SJSA1 (cell line): ENCODE measurements at places on chromosomes 7 and 10. TPM values are rescaled to one million over a fixed set of nuclear protein-coding genes. Genes with fewer than 3 reads are reported as not detected.

GRCh38 chr7:83085299-83085698 is 77.4 kb downstream of the PCLO start:
- no peaks in the 10 kb centered on the region for H3K4me1 ChIP-seq
- no peak for DNase-seq
- no peak overlapping the region for H3K4me3 ChIP-seq
- no peaks in the 10 kb centered on the region for H3K36me3 ChIP-seq
- no peaks in the 10 kb centered on the region for H3K27me3 ChIP-seq
- H3K27ac ChIP-seq, result no peak overlapping the region

- H3K36me3 ChIP-seq, result no peaks in the 10 kb centered on the region
- H3K4me3 ChIP-seq, result no peak overlapping the region
- no peak overlapping the region for H3K27ac ChIP-seq
- no peaks in the 10 kb centered on the region for H3K4me1 ChIP-seq
These were observed 108.2 kb upstream of the KAT6B start for GRCh38 chr10:74718208-74718607.

DNA sequence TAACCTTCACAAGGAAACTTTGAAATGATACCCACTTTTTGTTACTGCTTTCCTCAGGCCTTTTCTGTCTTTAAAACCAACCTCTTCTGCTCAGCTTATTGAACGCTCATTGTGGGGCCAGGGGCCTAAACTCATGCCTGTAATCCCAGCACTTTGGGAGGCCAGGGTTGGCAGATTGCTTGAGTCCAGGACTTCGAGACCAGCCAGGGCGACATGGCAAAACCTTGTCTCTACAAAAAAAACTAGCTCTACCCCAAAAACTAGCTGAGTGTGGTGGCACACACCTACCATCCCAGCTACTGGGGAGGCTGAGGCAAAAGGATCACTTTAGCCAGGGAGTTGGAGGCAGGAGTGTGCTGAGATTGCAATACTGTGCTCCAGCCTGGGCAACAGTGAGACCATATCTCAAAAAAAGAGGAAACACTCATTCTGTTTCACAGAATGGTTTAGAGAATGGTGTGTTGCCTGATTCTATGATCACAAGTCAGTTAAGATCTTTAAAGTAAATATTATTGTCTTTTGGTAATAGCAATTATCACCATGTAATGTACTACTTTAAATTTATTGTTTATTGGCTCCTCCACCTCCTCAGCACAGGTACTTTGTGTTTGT is 51.1 kb downstream of the KCTD7 start:
- no peak for DNase-seq
- no peaks in the 10 kb centered on the region for H3K27me3 ChIP-seq
- H3K4me3 ChIP-seq, result no peak overlapping the region
- no peak overlapping the region for H3K27ac ChIP-seq

The CNPY1 gene
- not detected in 2 replicates for total RNA-seq

GRCh38 chr10:126558881-126559280 is 111.6 kb downstream of the C10orf90 start:
- H3K27ac ChIP-seq, result no peak overlapping the region
- H3K36me3 ChIP-seq, result no peaks in the 10 kb centered on the region
- H3K27me3 ChIP-seq, result no peaks in the 10 kb centered on the region
- H3K4me3 ChIP-seq, result no peak overlapping the region
- H3K4me1 ChIP-seq, result peaks cover 8% of the 10 kb centered on the region
